ENCODE measurements at places on chromosomes 3 and 15.

DNA sequence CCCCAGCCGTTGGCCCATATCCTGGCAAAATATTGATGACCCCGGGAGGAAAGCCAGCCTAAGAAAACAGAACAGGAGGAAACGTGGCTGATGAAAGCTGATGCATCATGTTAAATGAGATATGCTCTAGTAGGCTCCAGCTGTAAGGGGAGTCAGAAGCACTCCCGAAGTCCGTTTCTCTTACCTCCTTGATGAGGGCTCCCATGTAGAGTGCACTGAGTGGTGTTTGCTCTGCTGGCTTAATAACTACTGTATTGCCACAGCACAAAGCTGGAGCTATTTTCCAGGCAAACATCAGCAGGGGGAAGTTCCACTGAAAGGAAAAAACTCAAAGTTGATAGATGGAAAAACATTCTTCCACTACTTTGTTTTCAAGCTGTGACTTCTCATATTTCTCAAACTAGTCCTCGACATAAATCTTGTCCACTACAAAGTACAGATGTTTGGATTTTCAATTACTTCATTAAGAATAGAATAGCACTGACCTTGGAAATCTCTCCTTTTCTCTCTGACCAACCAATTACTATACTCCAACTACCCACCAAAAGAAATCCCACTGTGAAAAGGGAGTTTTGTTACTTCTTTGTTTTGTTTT is 72.7 kb downstream of the ALDH1A2 start:
- no peak for DNase-seq

- no peak for DNase-seq
These were observed 42.0 kb upstream of the SEC61A1 start for GRCh38 chr3:128009952-128010846.

DNA sequence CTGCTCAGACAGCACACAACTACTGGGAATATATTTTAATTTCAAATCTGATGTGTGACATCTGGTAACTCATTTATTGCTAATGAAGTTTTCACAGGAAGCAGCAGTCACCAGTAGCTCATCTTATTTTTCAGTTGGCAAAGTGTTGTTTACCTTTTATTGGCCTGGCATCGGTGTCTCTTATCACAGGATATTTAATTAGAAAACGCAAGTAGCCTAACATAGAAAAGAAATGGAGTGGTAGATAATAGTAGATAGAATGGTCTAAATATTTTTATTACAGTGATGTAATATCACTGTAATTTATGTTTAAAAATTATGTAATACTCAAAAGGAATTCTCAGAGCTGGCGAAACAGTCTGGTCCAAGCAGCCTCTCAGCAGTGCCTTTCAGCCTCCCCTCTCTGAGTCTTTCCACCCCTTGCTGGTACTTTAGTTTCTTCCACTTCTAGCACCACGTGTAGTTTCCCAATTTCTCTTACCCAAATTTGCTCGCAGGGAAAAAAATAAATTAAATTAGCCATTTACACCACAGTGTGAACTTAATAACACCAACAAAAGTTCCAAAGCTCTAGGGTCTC is 31.9 kb downstream of the AGTR1 start:
- DNase-seq: no peak

- DNase-seq: no peak
These were observed 47.4 kb downstream of the ERICH6 start for GRCh38 chr3:150656316-150656715.

DNA sequence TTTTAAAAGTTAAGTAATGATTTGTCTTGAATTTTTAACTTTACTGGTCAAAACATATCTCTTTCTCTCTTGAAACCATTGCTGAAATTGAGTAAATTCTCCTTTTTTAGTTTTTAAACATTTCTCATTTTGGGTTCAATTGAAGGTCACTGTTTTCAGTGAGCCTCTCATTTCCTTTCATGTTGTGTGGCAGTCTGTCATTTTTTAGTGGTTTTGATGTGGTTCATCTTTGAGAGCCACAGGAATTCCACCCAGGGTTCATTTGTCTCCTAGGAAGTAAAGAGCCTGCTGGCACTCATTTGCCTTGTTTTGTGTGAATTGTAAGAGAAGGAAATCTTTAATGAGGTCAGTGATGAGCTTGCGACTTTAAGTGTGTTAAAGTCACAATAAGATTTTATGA is 10.4 kb downstream of the CLDN11 start:
- DNase-seq: no peak

GRCh38 chr3:84904816-84905555 is 53.8 kb upstream of the CADM2 start:
- DNase-seq: no peak

GRCh38 chr3:157542711-157543500 is 39.7 kb upstream of the VEPH1 start:
- no peak for DNase-seq

GRCh38 chr3:48157950-48158376 is 30.3 kb downstream of the CDC25A start:
- peak; percentile 33 for DNase-seq

DNA sequence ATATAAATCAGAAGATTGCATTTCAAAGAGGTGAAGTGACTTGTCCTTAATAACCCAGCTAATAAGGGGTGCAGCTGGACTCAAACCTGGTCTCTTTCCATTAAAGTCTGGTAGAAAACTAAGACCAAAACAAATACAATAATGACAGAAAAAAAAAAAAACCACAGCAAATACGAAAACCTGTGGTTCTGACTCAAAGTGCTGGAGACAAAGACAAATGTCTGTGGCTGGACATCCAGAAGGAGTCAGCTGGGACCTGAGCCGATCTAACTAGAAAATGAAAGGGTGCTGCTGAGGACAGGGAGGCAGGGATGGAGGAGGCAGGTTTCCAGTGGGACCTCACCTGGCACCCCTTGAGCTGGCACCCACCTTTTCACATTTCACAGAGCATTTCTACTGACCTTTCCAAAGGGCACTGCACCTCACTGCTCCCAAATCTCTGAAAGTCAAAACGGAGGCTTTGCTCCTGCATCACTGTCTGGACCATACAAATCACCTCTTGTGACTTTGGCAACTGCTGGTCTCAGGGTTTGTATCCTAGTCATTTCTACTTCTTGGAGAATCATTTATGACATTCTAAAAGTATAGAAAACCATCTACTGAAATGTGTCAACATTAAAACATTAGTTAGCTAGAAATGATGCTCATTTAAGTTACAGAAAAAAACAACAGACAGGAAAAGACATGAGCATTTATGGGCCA is 61.7 kb downstream of the CCNL1 start:
- no peak for DNase-seq

DNA sequence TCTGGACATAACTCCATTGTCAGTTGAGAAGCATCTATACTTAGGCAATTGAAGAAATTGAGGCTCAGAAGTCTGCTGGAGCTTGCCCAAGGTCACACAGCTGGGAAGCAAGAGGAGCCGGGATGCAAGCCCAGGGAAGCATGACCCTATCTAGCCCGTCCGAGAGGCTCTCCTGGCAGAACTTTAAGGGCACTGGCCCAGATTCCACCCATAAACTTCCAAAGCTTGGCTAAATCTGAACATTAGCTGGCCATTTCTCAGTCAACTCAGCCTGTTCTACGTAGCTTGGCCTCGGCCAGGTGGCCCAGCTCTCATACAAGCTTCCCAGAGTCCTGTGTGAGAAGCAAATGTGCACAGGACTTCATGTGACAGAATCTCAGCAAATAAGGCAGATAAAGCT is 75.8 kb downstream of the LRIG1 start:
- no peak for DNase-seq

GRCh38 chr15:66911131-66911700 is 154.2 kb upstream of the SMAD3 start:
- DNase-seq: no peak

- DNase-seq: no peak
These were observed 53.0 kb upstream of the TMEM115 start for GRCh38 chr3:50412231-50412754.
